NT2/D1 (cell line): ENCODE measurements at places on chromosomes 5 and 9.

- no peak for DNase-seq
Observed at GRCh38 chr5:9545136-9545991, 511 bp downstream of the SEMA5A start.

DNA sequence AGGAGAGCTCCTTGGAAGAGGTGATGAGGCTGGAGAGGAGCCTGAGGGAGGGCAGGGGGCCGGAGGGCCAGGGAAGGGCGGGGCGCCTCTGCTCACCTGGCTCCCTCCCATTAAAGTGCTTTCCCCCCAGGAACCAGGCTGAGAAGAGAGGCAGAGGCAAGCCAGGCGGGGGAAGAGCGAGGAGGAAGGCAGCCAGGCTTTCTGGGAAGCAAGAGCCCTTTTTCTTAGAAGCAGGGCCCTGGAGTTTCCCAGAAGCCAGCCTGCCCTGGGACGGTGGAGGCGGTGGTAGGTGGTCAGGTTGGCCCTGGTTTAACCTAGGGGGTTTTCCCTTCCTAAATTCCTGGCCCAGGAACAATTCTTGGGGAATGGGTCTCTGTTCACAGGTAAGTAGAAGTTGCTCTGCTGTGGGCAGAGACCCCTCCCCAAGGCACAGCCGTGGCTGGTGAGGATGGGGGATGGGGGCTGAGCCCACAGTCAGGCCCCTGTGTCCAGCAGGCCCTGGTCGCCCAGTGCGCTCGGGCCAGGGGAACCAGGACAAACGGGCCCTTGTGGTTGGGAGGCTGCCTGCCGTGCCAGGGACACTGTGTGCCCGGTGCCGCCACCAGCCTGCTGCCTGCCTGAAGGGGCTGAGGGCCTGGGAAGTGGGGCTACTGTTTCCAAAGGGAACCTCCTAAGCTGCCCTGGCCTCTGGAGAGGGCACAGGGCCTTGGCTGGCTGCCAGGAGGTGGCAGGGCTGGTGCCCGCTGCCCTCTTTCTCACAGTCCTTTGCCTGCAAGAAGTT, 16.6 kb upstream of the RALGDS start:
- DNase-seq = no peak

DNA sequence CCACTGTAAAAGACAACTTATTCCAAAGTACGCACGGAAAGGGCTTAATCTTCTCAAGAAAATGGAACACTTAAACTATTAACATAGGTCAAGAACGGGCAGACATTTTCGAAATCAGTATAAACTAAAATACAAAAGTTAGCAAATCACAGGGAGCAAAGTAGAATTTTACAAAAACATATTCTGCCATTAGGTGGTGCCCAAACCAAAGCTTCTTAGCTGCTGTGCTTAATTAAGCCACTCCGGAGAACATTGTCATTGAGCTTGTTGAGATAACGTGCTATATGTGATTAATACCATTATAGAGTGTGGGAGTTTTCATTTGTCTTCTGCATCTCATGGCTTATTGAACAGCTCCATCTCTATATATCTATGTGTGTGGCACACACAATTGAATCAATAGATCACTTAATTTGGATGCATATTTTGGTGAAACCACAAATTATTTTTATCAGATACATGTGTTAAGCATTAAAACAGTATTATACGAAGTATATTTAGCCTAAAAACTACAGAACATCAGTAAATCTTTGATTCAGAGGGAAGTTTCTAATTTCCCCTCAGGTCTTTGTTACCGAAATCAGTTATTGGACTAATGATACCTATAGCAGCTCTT, 23.4 kb downstream of the UBLCP1 start:
- DNase-seq = no peak

DNA sequence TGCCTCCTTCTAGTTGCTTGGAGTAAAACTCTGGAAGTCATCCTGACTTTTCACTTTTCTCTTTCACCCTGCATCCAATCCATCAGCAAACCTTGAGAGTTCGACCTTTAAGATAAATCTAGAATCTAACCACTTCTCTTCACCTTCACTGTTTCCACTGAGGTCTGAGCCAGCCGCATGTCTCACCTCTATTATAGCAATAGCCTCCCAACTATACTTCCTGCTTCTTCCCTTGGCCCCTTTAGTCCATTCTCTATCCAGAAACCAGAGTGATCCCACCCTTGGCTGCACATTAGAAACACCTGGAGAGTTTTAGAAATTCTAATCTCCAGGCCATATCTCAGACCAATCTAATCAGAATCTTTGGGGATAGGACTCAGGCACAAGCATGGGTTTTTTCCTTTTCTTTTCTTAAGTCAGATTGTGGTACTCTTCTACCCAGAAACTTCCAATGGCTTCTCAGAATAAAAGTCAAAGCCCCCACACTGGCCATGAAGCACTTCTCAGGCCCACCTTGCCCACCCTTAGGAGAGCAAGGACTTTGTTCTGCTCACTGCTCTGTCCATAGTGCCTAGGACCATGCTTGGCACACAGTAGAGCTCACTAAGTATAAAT, 33.1 kb downstream of the MFAP3 start:
- no peak for DNase-seq

DNA sequence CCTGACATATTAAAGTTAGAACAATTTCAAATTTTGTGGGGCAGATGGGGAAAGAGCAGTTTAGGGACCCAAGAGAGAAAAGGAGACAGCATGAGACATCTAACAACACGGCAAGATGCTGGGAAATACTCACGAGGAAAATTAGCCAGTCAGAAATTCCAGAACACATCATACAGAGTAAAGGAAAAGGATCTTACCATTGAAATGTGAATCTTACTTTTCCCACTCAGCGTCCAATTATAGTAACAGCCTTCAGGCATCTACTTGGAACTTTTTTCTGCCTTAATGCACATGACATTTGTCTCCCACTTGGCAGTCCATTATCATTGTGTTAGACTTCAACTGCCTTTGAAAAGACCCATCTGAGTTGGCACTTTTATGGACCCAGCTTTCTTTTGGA, 189.7 kb upstream of the SLC27A6 start:
- DNase-seq = no peak

DNA sequence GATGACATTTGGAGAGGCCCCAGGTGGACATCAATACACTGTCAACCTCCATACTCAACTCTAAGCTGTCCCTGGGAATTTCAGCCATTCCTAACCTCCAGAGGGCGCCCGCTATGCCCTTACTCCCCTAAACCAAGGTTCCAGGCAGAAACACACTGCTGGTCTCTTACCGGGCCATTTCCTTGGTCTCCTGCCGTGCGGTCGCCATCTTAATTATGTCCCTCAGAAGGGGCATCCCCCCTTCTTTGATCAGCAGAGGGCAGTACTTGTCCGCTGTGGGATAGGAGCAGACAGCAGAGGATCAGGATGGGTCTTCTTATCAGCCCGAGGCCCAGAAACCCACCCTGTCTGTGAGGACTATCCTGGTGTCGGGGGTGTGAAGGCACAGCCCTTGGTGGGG, 9.3 kb upstream of the ZDHHC12 start:
- peak; percentile 97 for DNase-seq

GRCh38 chr5:168422431-168422830, 63.8 kb upstream of the RARS1 start:
- no peak for DNase-seq

DNA sequence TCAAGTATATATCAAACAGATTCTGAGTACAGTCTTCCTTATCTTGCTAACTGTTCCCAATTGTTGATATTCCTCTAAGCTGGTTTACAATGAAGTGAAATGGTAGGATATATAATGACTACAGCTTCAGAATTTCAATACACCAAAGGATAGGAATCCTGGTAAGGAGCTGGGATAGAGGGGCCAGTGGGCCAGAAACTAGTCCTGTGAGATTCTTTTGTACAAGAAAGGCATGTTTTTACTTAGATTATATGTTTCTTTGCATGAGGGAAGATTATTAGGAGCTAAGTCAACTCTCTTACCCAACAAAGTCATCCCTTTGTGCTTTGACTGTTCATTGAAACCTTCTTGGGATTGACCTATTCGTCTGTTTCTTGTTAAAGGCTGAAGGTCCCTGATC, 435.7 kb downstream of the PLK2 start:
- no peak for DNase-seq

GRCh38 chr5:100828898-100829356, 74.2 kb downstream of the ST8SIA4 start:
- no peak for DNase-seq

DNA sequence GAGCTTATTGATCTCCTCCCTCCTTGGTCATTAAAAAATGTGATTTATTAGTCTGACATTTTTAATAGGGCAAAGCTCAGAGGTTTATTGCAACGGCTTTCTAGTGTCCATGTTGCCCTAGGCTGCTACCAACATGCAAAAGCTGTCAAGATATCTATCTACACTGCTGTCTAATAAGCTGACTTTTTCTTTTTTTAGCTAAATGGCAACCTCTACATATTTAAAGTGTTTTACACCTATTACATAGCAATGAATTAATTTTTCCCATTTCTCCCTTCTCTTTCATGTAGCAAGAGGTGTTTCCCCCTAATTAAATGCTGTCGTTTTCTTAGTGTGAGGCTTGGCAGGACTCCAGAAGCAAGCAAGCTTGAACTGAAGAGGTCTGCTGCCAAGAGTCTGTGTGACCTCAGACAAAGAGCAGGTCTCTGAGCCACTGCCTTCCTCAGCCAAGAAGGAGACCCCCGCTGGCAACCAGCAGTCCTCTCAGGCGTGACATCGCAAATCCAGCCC, 79.4 kb downstream of the GAS1 start:
- no peak for DNase-seq

- no peak for DNase-seq
Observed at GRCh38 chr5:107935645-107936044, 264.9 kb upstream of the EFNA5 start.

DNA sequence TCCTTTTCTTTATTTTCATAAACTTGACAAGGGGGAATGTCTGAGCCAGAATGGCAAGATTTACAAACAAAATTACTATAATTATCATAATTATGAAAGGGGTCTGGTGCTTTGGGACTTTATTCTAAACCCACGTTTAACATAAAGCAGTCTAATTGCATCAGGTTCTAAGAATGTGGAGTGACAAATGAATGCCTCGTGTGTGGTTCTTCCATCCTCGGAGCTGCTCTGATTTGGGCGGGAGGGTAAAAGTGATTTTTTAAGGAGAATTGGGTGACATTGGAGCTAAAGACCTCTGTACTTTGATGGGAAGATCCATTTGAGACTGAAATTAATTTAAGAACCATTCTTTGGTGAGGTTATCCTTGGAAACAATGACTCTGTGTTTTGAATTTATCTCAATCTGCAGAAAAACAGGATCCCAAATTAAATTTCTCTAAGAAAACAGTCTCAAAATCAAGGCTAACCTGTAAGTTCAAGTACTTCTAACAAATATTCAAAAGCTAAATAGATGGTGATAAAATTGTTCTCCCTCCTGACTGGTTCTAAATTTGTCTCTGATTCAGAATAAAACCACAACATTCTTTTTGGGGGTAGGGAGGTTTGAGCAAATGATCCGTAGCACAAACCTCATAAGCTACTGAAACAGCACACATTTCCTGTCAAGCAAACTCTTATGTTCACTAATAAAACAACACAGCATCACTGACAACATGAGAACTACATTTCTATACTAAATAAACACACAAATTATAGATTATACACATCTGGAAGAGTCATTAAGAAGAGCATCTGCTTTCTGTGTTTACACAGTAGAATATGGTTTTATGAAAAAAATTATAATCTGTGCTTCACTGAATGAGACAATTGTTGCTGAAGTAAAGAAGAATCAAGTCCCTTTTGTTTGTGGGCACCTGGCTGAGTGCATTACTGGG, 85.5 kb downstream of the DCP2 start:
- no peak for DNase-seq

GRCh38 chr5:116068028-116068632, 16.7 kb upstream of the COMMD10 start:
- no peak for DNase-seq

- no peak for DNase-seq
Observed at GRCh38 chr9:137959641-137960411, 82.2 kb downstream of the CACNA1B start.

DNA sequence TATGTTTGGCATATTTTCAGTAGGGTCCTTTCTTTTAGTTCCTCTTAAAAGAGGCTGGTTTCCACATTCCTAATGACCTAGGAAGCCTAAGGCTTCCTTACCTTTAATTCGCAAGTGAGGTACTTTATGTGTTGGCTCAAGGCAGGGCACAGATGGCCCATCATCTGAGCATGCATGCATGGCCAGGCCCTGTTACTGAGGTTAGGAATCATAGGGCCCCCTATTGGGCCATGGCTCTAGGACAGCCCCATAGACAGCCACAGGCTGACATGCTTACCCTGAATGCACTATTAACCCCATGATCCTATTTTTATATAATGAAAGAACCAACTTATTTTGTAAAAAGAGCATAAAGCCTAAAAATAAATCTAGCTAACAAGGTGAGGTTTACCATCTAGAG, 271.4 kb downstream of the ELAVL2 start:
- DNase-seq = no peak

DNA sequence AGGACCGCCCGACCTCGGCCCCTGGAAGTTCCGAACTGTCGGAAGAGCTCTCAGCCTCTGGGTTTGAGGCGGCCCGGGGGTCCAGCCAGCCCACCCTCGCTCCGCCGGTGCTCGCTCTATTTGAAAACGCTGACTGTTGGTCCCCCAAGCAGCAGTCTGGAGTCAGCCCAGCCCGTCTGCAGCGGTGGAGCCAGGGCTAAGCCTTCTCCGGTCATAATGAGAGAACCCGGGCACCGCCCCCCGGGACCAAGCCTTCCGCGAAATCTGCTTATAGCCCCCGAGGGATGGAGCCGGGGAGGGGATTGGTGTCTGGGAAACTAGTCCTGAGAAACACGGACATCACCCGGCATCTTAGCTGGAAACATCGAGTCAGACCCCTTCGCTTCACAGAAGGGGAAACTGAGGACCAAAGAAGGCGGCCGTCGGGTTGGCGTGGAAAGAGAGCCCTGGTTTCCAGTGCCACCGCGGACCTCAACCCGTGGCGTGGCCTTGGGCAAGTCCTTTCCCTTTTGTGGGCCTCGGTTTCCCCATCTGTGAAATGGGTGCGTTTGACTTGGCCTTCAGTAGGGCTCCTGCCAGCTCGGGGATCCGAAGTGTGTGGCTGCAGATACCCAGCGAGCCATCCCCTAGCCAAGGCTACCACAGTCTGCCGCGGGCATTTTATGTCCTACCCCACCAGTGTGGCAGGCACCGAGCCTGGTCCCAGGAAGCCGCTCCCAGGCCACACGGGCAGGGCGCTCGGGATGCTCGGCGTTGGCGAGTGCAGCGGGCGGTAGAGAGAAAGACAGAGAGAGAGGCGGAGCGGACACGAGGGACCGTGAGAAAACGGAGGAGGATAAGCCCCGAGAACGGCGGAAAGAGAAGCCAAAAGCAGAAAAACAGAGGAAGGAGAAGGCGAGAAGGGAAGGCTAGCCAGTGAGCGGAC, 857 bp downstream of the ADAM19 start:
- DNase-seq = peak; percentile 5

GRCh38 chr9:21281275-21281674, 23.8 kb downstream of the IFNA5 start:
- DNase-seq = no peak
